Activated CD4-positive, alpha-beta T cell treated with anti-CD3 and anti-CD28 coated beads, Interleukin-2, amount 10 ng/mL, durations not matched to agents 7 days and 5 days (primary cell): ENCODE measurements at places on chromosomes 11 and 22.

- no peak overlapping the region for H3K4me3 ChIP-seq
- no peak overlapping the region for H3K27ac ChIP-seq
- H3K27me3 ChIP-seq: peaks cover 9% of the 10 kb centered on the region
- no peak for DNase-seq
These were observed 37.6 kb upstream of the RIC3 start for GRCh38 chr11:8206251-8207079.

DNA sequence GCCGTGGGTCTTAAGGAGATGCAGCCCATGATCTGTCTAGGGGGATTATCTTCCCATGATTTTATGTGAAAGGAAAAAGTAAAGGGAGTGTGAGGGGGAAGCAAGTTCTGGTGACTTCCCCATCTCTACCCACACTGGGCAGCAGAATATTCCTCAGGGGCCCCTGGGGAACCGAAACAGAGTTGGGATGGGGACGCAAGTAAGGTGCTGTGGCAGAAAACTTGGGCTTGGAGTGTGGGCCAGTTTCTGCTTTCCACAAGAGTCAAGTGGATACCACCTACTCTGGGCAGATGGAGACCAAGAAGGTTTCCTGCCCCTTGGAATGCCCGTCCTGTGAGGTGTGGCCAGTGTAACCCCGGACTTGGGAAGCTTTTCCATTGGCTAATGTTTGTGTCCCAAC is 64.4 kb downstream of the SGSM3 start:
- no peak overlapping the region for H3K27ac ChIP-seq
- H3K27me3 ChIP-seq: no peaks in the 10 kb centered on the region
- peaks cover 28% of the 10 kb centered on the region for H3K36me3 ChIP-seq
- H3K4me3 ChIP-seq: no peak overlapping the region
- no peak for DNase-seq

- H3K4me1 ChIP-seq: peaks cover 87% of the 10 kb centered on the region
- H3K4me3 ChIP-seq: no peak overlapping the region
These were observed 53.3 kb downstream of the MED15 start for GRCh38 chr22:20560716-20561115.

GRCh38 chr11:120471994-120472393 is 39.6 kb upstream of the GRIK4 start:
- H3K27ac ChIP-seq: no peak overlapping the region
- H3K4me3 ChIP-seq: no peak overlapping the region
- H3K27me3 ChIP-seq: no peaks in the 10 kb centered on the region
- DNase-seq: no peak
- H3K36me3 ChIP-seq: no peaks in the 10 kb centered on the region

- DNase-seq: no peak
- peaks cover 14% of the 10 kb centered on the region for H3K27me3 ChIP-seq
- H3K4me3 ChIP-seq: no peak overlapping the region
These were observed 42.6 kb upstream of the SMCO4 start for GRCh38 chr11:93585758-93586157.

GRCh38 chr22:39925909-39926679 is 25.2 kb downstream of the GRAP2 start:
- peak; percentile 49 for DNase-seq
- H3K4me3 ChIP-seq: no peak overlapping the region
- peaks cover 39% of the 10 kb centered on the region for H3K36me3 ChIP-seq
- H3K4me1 ChIP-seq: peaks cover 50% of the 10 kb centered on the region
- no peaks in the 10 kb centered on the region for H3K27me3 ChIP-seq

DNA sequence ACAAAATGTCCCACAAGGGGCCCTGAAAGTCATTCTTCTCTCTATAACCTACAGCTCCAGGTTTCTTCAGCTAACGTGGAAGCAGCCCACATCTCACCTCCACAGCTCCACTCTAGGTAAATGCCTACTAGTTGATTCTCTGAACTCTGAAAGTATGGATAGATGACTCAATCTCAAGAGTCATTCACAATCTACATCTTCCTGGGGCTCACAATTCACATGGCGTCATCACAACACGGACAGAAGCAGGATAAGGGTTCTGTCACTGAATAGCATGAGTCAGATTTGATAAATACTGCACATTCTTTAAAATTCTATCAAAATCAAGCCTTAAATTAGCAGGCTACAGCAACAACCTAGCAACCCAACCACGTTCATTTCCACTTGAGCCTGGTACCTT is 96.3 kb downstream of the PLEKHA7 start:
- H3K4me1 ChIP-seq: peaks cover 2% of the 10 kb centered on the region
- no peaks in the 10 kb centered on the region for H3K36me3 ChIP-seq
- H3K27ac ChIP-seq: no peak overlapping the region

- no peak overlapping the region for H3K27ac ChIP-seq
- no peaks in the 10 kb centered on the region for H3K36me3 ChIP-seq
- H3K27me3 ChIP-seq: peaks cover 5% of the 10 kb centered on the region
- H3K4me1 ChIP-seq: no peaks in the 10 kb centered on the region
- no peak overlapping the region for H3K4me3 ChIP-seq
These were observed 94.7 kb upstream of the RASSF10 start for GRCh38 chr11:12914400-12914912.

DNA sequence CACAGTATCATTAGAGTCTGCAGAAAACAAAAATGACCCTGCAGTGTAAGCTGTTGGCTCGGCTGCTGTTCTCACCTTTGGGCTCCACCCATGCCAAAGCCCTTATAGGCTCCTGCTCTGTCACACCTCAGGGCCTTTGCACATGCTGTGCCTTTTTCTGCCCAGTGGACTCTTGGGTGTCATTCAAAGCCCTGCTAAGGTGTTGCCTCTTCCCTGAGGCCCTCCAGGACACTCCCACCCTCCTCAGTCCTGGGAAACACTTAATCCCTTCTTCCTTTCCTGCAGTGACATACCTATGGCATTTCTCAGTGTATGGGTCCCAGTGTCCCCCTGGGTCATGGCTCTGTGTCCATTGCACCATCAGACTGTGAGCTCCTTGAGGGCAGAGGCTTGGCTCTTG is 29.1 kb upstream of the CACNG2 start:
- H3K4me1 ChIP-seq: no peaks in the 10 kb centered on the region
- no peak for DNase-seq
- H3K36me3 ChIP-seq: no peaks in the 10 kb centered on the region
- H3K27me3 ChIP-seq: peaks cover 7% of the 10 kb centered on the region
- no peak overlapping the region for H3K4me3 ChIP-seq
- no peak overlapping the region for H3K27ac ChIP-seq

- H3K4me1 ChIP-seq: no peaks in the 10 kb centered on the region
- H3K4me3 ChIP-seq: no peak overlapping the region
- H3K27me3 ChIP-seq: no peaks in the 10 kb centered on the region
- no peak for DNase-seq
- peaks cover 4% of the 10 kb centered on the region for H3K36me3 ChIP-seq
- H3K27ac ChIP-seq: no peak overlapping the region
These were observed 90.3 kb downstream of the MTMR3 start for GRCh38 chr22:29973269-29973668.
